ENCODE measurements at places on chromosomes 1 and 21. TPM values are rescaled to one million over a fixed set of nuclear protein-coding genes. Genes with fewer than 3 reads are reported as not detected.

NBPF10 gene
- 3.9 TPM for total RNA-seq

DNA sequence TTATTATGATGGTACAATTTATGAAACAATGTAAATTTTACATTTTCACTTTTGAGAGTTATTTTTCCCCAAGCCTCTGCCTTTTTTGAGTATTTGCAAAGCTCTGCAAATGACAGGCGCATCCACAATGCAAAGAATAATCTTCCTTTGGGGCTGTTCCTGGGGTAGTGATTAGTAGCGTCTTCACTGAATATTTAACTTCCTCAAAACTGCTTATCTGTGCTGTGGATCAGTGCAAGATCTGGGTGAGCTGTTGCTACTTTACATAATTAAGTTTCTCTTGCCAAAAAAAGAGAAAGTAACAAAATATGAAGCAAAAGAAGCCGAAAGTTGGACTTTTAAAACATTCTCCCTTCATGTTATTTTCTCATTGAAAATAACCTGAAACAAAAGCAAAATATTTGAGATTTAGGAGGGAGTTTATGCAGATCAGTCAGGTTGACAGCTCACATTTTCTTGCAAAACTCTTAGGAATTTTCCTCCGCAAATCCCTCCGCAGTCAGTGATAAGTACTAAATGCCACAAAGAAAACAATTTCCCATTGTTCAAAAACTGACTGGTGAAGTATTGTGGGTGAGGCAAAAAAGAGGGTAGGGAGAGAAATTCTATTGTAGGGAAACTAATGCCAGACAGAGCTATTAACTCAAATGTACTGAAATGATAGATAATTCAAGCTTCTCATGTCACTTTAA lies 276.4 kb upstream of the B3GALT2 start:
- H3K4me1 ChIP-seq, result peaks cover 14% of the 10 kb centered on the region
- H3K27ac ChIP-seq, result no peak overlapping the region
- no peaks in the 10 kb centered on the region for H3K36me3 ChIP-seq
- no peak overlapping the region for H3K4me3 ChIP-seq

TNFSF4 gene
- total RNA-seq, result 5.4 TPM

GRCh38 chr1:48773133-48773532 lies 3.6 kb downstream of the BEND5 start:
- no peak overlapping the region for H3K4me3 ChIP-seq
- H3K4me1 ChIP-seq, result peaks cover 86% of the 10 kb centered on the region
- no peaks in the 10 kb centered on the region for H3K36me3 ChIP-seq
- no peak for DNase-seq
- H3K27me3 ChIP-seq, result no peaks in the 10 kb centered on the region

DNA sequence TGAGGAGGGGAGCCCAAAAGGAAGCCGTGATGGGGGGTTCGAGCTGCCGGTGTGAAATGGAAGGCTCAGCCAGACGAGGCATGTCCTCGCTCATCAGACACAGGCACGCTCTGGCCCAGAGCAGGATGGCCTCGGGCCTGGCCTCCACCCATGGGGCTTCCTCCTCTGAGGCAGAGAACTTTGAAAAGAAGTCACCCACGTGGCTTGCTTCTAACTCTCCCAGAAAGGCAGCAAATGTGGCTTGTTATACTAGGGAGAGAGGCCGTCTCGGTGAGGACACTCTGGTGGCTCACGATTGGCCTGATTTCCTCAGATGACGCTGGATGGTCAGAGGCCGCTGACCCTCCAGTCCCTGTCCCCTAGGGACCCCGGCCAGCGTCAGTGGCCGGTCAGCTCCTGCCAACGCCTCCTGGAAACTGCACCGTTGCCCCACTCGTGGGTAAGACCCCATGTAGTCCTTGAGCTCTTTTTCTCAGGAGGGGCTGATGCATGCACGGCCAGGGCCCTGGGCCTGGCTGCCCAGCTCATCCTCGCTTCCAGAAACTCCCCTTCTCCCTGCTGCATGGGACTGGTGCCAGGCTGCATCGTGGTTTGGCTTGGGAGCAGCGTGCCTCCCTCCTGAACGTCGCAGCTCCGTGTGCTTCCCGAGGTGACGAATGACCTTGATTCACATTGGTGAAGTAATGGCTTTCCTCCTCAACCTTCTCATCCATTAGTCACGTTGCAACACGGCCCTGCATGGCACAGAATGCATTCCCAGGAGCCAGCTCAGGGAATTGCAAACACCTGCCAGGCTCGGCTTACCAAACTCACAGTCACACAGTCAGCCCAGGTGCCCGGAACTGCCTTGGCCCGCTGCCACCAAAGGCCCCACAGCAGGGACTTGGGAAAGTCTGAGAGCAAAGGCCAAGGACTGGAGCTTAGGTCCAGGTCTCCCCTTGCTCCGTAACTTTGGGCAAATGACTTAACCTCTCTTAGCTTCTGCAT lies 58.8 kb downstream of the TOMM20 start:
- H3K27me3 ChIP-seq, result no peaks in the 10 kb centered on the region
- peak; percentile 66 for DNase-seq
- no peak overlapping the region for H3K4me3 ChIP-seq
- peaks cover 48% of the 10 kb centered on the region for H3K4me1 ChIP-seq
- H3K36me3 ChIP-seq, result no peaks in the 10 kb centered on the region
- no peak overlapping the region for H3K27ac ChIP-seq

SPATA45 gene
- not detected for total RNA-seq

DNA sequence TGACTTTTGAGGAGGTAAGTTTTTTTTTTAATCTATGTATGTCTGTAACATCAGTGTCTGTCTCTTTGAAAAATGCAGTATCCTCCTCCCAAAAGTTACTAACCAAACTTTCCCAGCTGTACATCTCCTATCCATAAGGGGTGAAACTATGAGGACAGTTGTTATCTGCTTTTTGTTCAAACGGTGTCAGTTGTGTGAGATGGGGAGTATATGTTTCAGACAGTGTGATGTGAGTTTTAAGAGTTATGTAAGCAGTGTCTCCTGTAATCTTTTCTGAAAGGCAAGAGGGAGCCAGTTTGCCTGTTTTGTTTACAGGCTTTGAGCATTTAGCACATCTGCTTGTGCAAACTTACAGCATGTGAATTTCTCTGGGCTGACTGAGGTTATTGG lies 34.8 kb upstream of the CACYBP start:
- H3K4me3 ChIP-seq, result no peak overlapping the region
- H3K27me3 ChIP-seq, result no peaks in the 10 kb centered on the region
- peaks cover 5% of the 10 kb centered on the region for H3K36me3 ChIP-seq
- no peak for DNase-seq
- H3K4me1 ChIP-seq, result peaks cover 63% of the 10 kb centered on the region

PRRX1 gene
- total RNA-seq, result 3.0 TPM

LRRC38 gene
- total RNA-seq, result not detected

DNA sequence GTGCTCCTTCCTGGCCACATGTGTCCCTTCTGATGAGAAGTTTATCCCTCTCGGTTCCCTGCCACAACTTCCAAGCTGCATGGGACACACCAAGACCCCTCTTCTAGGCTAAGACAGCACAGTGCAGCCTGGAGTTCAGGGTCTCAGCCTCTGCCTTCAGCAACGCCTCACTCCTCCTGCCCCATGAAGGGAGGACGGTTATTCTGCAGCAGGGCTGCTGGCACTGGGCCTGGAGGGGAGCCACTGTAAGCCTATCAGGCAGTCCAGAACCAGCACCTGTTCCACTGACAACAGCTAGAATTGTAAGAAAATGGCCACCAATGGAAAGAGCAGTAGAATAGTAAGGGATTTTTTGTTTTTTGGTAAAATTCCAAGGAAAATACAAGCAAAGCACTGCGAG lies 72.3 kb downstream of the GALNT2 start:
- H3K27ac ChIP-seq, result no peak overlapping the region
- no peak for DNase-seq
- H3K36me3 ChIP-seq, result no peaks in the 10 kb centered on the region
- H3K4me3 ChIP-seq, result no peak overlapping the region

GRCh38 chr1:18668750-18669404 lies 38.2 kb downstream of the PAX7 start:
- H3K4me1 ChIP-seq, result no peaks in the 10 kb centered on the region
- H3K27me3 ChIP-seq, result peaks cover 92% of the 10 kb centered on the region
- H3K36me3 ChIP-seq, result no peaks in the 10 kb centered on the region
- no peak overlapping the region for H3K27ac ChIP-seq
- H3K4me3 ChIP-seq, result no peak overlapping the region
- no peak for DNase-seq

CLCNKB gene
- total RNA-seq, result not detected

- DNase-seq, result peak; percentile 42
- H3K27me3 ChIP-seq, result no peaks in the 10 kb centered on the region
- H3K4me1 ChIP-seq, result no peaks in the 10 kb centered on the region
- H3K4me3 ChIP-seq, result no peak overlapping the region
- no peaks in the 10 kb centered on the region for H3K36me3 ChIP-seq
These were observed 161.6 kb upstream of the VAMP3 start for GRCh38 chr1:7609311-7609994.

GRCh38 chr1:182035097-182035770 lies 26.3 kb downstream of the ZNF648 start:
- H3K27ac ChIP-seq, result no peak overlapping the region
- H3K4me3 ChIP-seq, result no peak overlapping the region
- no peak for DNase-seq
- H3K27me3 ChIP-seq, result no peaks in the 10 kb centered on the region
- no peaks in the 10 kb centered on the region for H3K36me3 ChIP-seq

RIIAD1 gene
- total RNA-seq, result not detected

GRCh38 chr21:35711661-35712060 lies 348.7 kb downstream of the SETD4 start:
- no peak overlapping the region for H3K27ac ChIP-seq
- no peak for DNase-seq
- H3K4me1 ChIP-seq, result no peaks in the 10 kb centered on the region
- H3K27me3 ChIP-seq, result no peaks in the 10 kb centered on the region

DNA sequence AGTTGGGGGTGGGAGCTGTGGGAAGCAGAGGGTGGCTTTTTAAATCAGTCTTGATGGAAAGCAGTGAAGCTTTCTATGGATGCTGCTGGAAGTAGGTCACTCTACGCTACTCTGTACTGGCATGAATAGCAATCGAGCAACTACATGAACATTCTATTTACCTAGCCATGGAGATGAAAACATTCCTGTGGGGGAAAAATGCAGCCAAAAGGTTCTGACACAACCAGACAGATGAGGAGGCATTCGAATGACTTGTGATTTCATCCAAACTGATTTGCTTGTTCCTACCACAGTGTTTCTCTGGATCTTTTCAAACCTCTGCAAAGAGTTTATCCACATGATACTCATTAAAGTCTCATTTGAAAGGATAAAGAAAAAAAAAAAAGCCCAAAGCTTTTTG lies 95.0 kb downstream of the ASTN1 start:
- H3K27me3 ChIP-seq, result no peaks in the 10 kb centered on the region
- DNase-seq, result no peak
- no peak overlapping the region for H3K4me3 ChIP-seq

- no peak overlapping the region for H3K4me3 ChIP-seq
- H3K27ac ChIP-seq, result peak overlapping the region; percentile 89
- H3K36me3 ChIP-seq, result no peaks in the 10 kb centered on the region
- peaks cover 44% of the 10 kb centered on the region for H3K4me1 ChIP-seq
These were observed 8.6 kb downstream of the AIM2 start for GRCh38 chr1:159067699-159068621.

DNA sequence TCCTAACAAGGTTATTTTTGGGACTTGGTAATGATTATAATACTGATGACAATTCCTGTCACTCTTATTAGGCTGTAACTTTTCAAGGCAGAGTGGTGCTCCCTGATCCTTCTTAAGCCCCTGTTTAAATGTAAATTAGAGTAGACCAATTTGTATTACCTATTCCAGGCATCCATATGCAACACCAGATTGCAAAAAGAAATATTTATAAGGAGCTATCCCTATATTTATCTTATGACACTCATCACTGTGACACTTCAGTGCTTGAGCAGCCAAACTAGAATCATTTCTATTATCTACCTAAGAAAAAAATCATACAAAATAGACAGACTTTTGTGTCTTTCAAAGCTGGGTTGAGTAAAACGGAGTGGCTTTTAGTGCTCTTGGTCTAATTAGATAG lies 462.7 kb downstream of the ADGRL2 start:
- H3K27ac ChIP-seq, result no peak overlapping the region
- DNase-seq, result no peak
- H3K36me3 ChIP-seq, result no peaks in the 10 kb centered on the region

- H3K4me3 ChIP-seq, result no peak overlapping the region
- no peaks in the 10 kb centered on the region for H3K4me1 ChIP-seq
- no peak for DNase-seq
- H3K36me3 ChIP-seq, result no peaks in the 10 kb centered on the region
- H3K27me3 ChIP-seq, result no peaks in the 10 kb centered on the region
- no peak overlapping the region for H3K27ac ChIP-seq
These were observed 452.2 kb downstream of the LTN1 start for GRCh38 chr21:28540514-28540913.

PDC gene
- total RNA-seq, result not detected

GRCh38 chr1:235052067-235053008 lies 76.3 kb downstream of the TOMM20 start:
- no peak for DNase-seq
- H3K27ac ChIP-seq, result no peak overlapping the region
- no peak overlapping the region for H3K4me3 ChIP-seq
- no peaks in the 10 kb centered on the region for H3K36me3 ChIP-seq
- H3K27me3 ChIP-seq, result no peaks in the 10 kb centered on the region

KRTAP22-1 gene
- total RNA-seq, result not detected

DNA sequence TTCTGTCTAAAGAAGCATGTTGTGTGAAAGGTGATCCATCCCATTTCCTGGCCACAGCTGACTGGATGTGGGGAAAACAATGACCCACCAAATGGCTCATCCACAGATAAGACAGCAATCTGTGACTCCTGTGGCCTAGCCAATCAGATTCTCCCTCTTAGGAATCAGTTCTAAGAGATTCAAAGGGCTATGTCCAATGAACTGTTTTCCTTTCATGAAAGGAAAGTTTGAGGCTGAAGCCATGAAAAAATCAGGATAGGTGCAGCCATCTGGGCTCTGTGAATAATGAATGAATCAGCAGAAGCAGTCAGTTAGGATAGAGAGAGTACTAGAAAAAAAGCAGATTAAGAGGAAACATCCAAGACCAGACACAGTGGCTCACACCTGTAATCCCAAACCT lies 164.7 kb downstream of the NRIP1 start:
- no peak for DNase-seq
- H3K27me3 ChIP-seq, result no peaks in the 10 kb centered on the region
- no peaks in the 10 kb centered on the region for H3K4me1 ChIP-seq
- no peaks in the 10 kb centered on the region for H3K36me3 ChIP-seq

GRCh38 chr21:38151021-38151645 lies 105.7 kb upstream of the KCNJ15 start:
- no peak overlapping the region for H3K4me3 ChIP-seq
- H3K27me3 ChIP-seq, result no peaks in the 10 kb centered on the region
- no peak for DNase-seq
- no peak overlapping the region for H3K27ac ChIP-seq
- no peaks in the 10 kb centered on the region for H3K36me3 ChIP-seq

DNA sequence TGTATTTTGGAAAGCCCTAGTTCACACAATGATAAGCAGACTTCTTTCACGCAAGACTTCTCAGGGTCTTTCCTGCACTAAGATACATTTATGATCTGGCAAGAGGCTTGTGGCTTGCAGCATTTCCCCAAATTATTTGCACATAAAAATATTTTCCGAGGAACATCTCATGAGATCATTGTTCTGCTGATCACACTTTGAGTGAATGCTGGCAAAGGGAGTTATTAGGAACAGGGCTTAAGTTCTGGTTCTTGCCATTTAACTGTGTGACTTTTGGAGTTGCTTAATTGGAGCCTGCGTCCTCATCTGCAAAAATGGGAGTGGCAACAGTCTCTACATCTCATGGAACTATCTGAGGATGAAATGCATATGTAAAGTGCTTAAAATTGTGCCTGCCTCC lies 50.2 kb downstream of the GADD45A start:
- no peaks in the 10 kb centered on the region for H3K36me3 ChIP-seq
- no peak for DNase-seq
- H3K27ac ChIP-seq, result peak overlapping the region; percentile 75
- H3K4me3 ChIP-seq, result no peak overlapping the region

CFAP74 gene
- total RNA-seq, result 0.10 TPM

SH2D1B gene
- total RNA-seq, result 4.9 TPM

Measured in spleen (tissue), 13 donors.